ENCODE measurements at places on chromosomes 11 and 22. TPM values are rescaled to one million over a fixed set of nuclear protein-coding genes. Genes with fewer than 3 reads are reported as not detected.

Gene TRPM5
- 3.7 TPM for total RNA-seq

Gene DAGLA
- 11.9 TPM for total RNA-seq

Gene GAS2
- 2.8 TPM for total RNA-seq

Gene POTEH
- total RNA-seq, result not detected

Gene SEPTIN3
- total RNA-seq, result 1.6 TPM

Gene PCF11
- 58.7 TPM for total RNA-seq

- no peak for DNase-seq
Measured at GRCh38 chr22:48944751-48945620, 882.7 kb downstream of the BRD1 start.

GRCh38 chr22:23180893-23181720 lies 798 bp downstream of the BCR start:
- DNase-seq, result peak; percentile 63

- no peak for DNase-seq
Measured at GRCh38 chr11:134363592-134363991, 31.8 kb downstream of the GLB1L2 start.

DNA sequence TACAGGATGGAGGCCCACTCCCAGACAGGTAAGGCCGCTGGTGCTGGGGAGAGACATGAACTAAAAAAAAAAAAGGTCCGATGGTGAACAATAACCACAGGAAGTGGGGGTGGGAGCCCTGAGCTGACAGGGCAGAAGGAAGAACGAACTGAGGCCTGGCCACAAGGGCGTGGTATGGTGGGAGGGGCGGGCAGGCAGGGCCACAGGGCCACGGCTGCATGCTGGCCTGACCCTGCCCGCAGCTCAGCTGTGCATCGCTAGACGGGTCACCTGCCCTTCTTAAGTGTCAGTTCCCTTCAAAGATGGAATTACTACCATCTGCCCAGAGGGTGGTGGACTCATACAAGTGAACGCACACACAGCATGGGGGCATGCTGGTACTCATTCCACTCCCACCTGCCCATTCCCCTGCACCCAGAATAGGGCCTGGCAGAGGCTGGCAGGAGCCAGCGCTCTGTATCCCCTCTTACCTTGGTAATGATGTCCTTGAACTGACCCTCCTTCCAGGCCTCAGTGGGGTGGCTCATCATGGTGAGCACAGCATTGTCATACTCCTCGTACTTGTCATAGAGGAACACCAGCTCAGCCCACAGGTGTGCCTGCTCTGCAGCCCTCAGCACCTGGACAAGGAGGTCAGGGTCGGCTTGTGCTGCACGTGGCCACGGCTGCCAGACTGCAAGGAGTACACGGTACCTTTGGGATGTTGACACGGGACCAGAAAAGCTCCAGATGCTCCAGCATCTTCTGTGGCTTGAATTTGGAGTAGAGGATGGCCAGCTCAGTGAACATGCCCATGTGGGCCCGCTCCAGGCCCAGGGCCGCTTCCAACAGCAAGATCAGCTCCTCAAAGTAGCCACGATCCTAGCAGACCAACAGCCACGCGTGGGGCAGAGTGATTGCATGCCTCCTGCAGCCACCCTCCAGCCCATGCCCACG lies 17.5 kb upstream of the SLC25A1 start:
- no peak for DNase-seq

- no peak for DNase-seq
Measured at GRCh38 chr11:101091781-101092180, 37.8 kb downstream of the PGR start.

- DNase-seq, result no peak
Measured at GRCh38 chr22:22857607-22858558, 29.7 kb upstream of the IGLL5 start.

DNA sequence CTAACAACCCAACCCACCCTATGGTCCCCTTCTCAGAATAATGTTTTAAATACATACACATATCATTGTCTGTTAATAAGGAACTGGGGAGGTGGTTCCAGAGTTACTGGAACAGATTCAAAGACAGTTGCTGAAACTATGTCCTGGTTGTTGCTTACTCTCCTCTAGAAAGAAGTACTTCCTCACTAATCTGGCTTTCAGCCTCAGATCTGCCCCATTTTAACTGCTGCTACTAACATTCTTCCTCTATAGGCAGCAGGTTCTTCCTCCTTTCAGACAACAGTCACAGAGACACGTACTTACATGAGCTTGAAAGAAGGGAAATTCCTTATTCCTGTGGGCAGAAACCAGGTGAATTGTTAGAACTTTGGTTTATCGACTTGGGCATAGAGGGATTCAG lies 8.1 kb upstream of the NEU3 start:
- no peak for DNase-seq

DNA sequence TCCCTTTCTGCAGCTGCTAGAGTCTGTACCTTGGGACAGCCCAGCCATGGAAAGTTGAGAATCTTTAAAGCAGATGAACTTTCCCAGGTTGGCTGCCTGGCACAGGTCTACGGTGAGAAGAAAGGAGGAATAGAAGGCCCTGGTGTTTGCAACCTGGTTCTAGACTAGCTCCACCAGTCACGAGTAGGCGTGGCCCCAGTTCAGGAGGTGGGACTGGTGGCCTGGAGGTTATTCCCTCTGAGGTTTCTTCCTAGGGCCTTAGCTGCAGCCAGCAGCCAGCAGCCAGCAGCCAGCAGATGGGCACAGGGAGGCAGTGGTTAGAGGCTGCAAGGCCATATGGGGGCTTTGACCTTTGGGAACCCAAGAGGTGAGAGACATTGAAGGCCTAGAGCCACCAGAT lies 40.9 kb downstream of the PRDM11 start:
- DNase-seq, result no peak

GRCh38 chr11:70352100-70352499 lies 46.2 kb upstream of the CTTN start:
- no peak for DNase-seq

GRCh38 chr11:43933608-43934551 lies 8.6 kb upstream of the C11orf96 start:
- DNase-seq, result no peak

GRCh38 chr22:38774496-38775166 lies 18.8 kb upstream of the SUN2 start:
- no peak for DNase-seq
